ENCODE measurements at places on chromosomes 2 and 18. TPM values are rescaled to one million over a fixed set of nuclear protein-coding genes. Genes with fewer than 3 reads are reported as not detected.

CABYR gene
- 32.4 TPM for total RNA-seq

DNA sequence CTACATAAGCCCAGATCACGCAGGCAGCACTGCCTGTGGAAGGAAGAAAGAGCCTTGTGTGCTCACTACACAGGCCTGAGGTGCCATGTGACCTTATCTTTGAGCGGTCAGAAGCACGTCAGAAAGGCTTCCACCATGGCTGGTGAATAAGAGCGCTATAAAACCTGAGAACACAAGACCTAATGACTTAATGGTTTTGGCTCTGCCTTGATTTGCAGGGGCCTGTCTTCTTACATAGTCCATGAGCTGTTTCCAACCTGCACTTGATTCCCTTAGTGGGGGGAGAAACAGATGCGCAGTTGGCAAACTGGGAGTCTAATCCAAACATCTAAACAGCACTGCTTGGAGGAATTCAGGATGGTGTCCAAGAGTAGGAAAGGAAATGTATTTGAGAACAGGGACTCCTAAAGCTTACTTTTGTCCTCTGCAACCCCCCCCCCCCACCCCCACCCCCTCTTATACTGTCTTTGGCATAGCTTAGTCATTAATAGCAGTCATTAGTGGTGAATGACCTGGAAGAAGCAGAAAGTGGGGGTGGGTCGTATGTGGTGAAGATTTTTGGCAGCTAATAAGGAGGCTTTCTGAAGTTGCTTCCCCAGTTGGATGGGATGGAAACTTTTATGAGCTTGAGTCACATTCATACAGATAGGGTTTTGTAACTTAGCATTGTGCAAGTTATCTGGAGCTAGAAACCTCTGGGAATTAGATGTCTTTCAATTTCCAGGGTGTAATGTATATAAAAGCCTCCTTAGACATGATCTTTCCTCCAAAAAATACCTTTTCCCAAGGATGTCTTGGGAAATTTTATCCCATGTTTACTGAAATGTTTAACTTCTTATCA is 454.1 kb downstream of the MEIS1 start:
- peak overlapping the region; percentile 61 for H3K27ac ChIP-seq
- H3K4me3 ChIP-seq: no peak overlapping the region
- H3K27me3 ChIP-seq: no peaks in the 10 kb centered on the region
- H3K36me3 ChIP-seq: no peaks in the 10 kb centered on the region
- no peak for DNase-seq

CD8B2 gene
- not detected for total RNA-seq

GRCh38 chr2:138187221-138187620 is 222.9 kb downstream of the HNMT start:
- no peaks in the 10 kb centered on the region for H3K36me3 ChIP-seq
- H3K4me3 ChIP-seq: no peak overlapping the region

Measured in PC-9 (cell line).